ENCODE measurements at places on chromosomes 12 and 14. TPM values are rescaled to one million over a fixed set of nuclear protein-coding genes. Genes with fewer than 3 reads are reported as not detected.

GRCh38 chr14:91015435-91015834, 45.0 kb downstream of the RPS6KA5 start:
- DNase-seq = no peak

DNA sequence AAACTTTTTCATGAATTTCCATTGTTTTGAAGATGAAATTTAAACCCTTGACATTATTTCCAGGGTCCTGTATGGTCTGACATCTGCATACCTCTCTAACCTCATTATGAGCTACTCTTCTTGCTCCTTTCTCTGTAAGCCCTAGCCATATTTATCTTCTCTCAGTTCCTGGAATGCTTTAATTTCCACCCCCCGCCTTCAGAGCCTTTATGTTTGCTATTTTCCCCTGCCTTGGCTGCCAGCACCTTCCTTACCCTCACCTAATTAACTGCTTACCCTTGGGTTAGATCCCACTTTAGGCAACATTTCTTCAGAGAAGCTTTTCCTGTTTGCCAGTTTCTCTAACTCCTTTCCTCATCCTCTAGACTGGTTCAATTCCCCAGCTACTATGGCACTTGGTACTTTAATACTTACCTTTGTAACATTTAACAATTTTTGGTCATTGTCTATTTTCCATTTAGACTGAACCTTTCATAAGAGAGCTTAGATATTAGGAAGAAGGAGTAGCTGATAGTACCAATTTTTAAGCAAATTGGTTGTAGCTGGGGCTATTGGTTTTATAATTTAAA, 6.0 kb downstream of the STYX start:
- no peak for DNase-seq

DNA sequence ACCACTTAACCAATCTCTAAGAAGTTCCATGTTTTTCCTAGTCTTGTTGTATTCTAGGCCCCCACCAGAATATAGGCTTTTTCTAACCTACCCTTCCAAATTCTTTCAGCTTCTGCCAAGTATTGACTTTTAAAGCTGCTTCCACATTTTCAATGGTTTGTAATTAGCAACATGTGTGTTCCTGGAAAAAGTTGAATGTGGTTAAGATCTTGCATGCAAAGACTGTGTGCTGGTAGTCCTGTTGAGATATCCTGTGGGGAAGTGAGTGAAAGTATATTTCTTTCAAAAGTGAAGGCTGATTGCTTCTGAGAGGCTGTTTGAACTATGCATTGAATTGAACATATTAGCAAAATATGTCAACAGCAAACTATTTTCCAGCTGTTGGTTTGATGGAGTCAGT, 646 bp upstream of the OR6C4 start:
- DNase-seq = no peak

C12orf50 gene
- polyA plus RNA-seq = 0.30 TPM

DNA sequence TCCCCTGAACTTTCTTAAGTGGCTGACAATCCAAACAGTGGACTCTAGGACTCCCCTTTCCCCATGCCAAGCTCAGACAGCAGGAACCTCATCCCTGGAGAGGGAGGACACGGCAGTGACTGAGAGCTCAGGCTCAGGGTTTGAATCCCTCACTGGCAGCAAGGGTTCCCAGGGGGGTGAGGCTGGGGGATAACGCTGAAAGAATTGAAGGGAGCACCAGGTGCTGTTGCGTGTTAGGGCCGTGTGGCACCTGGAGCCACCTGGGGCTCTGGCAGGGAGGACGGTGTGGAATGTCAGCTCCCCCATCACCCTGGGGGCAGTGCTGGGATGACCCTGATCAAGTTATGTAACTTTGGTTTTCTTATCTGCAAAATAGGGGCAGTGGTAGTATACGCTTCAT, 40.1 kb downstream of the ANO2 start:
- DNase-seq = no peak

GRCh38 chr12:131436922-131437705, 273.8 kb upstream of the SFSWAP start:
- DNase-seq = no peak

DNA sequence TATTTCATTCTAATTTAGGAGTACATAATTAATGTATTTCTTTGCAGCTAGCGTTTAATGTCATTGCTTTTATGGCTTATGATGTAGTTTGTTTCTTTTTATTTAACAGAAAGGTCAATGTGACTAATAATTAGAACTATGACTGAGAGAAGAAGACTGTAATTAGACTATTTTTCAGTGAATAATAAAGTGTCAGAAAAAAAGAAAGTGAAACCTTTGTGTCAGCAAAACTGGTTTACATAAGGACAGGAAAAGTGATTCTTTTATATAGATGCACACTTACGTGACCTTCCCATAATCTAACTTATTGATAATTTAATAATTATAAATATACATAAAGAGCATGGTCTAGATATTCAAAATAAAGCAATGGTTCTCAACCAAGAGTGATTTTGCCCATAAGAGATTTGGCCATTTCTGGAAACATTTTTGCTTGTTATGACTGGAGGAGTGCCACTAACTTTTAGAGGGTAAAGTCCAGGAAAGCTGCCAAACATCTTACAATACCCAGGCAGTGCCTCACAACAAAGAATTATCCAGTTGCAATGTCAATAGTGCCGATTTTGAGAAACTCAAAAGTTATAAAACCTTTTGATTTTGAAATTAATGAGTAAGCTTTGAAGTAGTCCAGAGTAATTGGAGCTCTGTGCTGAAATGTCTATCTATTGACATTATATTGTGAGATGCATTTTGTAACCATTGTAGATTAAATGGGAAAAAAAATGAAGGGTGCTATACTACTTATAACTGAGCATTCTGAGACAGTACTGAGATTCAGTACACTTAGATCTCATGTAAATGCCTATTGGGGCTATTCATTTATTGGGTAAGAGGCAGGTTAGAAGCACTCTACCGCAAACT, 227.1 kb downstream of the C12orf50 start:
- no peak for DNase-seq

CLBA1 gene
- polyA plus RNA-seq = 30.3 TPM

DNA sequence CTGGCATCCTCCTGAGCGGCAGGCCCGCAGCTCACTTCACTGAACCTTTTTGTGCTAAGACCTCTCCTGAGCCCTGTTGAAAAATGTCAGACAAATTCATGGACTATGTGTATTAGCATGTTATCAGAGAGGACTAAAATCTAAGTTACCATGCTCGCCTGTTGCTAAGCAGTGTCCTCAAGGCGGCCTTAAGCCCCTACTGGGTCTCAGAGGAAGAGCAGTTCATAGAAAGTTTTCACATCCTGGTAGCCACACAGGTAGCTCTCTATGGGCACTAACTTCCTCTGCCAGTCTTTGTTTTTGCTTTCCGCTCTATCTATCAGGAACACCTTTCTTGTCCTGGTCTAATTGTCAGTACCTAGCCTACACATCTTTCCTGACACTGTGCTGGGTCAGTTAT, 306.6 kb upstream of the MIS18BP1 start:
- DNase-seq = no peak

SLC15A5 gene
- polyA plus RNA-seq = not detected

DNA sequence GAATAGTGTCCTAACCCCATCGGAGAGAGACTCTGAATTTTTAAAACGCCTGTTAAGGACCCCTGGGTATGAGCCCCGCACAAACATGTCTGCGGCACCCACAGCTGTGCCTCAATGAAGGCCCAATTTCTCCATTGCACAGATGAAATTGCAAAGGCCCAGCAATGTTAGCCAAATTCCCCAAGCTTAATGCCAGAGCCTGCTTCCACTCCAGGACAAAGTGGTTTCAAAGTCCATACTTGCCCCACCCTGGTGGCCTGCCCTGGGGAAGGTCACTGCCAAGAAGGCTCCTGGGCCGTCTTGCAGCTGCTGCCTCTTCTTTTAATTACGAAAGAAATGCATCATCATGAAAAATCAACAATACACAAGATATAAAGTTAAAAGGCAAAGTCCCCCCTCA, 1179.7 kb downstream of the VRK1 start:
- DNase-seq = no peak

LBHD2 gene
- polyA plus RNA-seq = not detected

DNA sequence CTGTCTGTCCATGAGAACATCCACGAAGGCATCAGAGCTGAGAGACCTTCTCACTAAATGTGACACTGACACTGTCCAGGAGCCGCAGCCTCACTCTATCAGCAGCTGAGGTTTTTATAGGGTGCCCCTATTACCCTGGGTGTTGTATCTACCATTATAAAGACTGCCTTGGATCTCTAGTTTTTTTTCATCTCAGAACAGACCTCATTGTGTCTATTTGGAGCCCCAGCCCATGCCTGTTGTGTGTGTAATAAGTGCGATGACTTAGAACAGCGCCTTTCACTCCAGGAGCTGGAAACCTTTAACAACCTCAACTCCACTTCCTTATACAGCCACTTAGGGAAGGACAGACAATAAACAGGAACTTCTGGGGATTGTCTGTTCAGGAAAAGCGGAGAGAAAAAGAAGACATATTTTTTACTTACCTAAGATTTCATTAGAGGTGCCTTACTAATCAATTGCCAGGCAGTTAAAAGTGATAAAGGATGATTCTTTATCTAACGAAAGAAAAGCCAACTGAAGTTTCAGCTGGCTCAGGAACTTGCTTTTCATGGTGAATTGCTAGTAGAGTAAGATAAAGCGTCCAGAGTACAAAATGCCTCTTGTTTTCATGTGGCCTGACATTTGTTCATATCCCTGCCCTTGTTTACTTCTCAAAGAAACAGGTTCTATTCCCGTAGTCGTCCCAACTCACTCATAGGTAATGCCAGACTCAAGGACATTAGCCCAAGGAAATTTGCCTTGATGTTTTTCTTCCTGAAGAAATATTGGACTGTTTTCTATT, 420.6 kb downstream of the RAD51B start:
- no peak for DNase-seq

DNA sequence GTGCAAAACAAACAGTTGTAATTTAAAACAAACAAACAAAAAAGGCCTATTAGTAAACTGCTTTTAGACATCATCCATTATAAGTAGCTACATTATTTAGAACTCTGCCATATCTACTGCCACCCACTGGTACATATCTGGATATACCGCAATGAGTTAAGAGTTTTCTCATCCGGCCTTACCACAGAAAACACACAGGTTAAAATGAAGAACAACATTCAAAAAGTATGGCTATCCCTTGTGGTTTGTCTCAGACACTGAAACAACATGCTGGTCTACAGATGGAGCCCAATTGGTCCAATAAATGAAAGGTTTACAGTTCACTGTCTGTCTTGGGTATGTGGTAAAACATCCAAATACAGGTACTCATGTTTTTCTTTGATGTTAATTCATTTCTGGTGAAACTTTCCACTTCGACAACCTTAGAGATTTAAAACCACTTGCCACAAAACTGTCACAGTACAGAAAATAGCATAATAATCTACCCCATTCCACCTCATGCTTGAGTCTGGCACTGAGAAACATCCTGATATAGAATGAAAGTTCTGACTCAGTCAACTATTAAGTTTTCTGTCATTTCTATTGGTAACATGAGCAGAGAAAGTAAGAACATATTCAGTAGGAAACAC, 354.3 kb downstream of the CEP128 start:
- no peak for DNase-seq

DNA sequence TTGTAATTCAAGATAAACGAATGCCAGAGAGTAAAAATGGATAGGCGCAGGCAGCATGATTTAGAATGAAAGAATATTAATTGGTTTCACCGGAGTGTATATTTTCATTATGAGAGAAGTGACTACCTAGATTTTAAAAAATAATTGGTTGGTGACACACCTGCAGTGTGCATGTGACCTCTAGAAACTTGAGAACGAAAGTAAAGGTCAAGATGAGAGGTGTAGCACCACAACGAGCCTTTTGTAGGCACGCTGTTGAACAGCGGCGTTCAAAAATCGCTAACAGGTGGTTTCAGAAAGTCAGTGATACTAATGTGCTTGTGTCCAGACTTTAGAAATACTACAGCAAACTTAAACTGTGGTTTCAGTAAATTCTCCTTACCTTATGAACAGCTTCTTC, 123.8 kb downstream of the NPAS3 start:
- DNase-seq = no peak

DNA sequence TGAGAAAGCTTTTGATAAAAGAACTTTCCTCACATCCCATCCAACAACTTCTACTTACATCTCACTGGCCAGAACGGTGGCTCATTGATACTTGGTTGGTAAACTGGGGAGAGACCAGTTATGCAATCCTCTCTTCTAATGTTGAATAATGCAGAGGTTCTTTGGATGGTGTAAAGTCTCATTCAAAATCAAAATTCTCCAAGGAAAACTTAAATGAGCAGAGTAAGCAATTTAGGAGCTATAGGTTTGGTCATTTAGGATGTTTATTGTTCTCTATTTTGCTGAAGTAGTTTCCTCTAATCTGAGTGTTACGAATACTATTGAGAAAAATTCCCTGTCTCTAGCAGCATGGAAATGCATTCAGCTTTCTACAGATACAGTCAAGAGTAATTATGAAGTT, 26.5 kb upstream of the STK38L start:
- DNase-seq = no peak

GRCh38 chr14:101119830-101120571, 216.5 kb upstream of the RTL1 start:
- DNase-seq = no peak

DNA sequence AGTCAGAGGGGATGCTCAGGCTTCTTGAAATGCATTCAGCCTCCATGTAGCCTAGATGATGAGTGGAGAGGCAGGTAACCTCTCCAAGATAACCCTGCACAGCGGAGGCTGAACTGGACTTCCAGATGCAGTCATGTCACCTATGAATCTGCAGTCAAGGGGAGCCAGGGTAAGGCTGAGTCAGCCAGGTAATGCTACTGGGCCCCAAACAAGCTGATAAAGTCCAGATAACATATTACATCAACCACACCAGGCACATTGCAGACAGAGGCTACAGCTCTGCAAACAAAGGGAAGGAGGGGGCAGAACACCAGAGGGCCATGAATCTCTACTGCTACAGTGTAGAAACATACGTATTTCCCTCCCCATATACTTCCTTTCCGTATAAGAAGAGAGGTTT, 14.0 kb downstream of the RNASE9 start:
- no peak for DNase-seq

GRCh38 chr12:102956738-102957327, 641 bp upstream of the ASCL1 start:
- DNase-seq = no peak

NUAK1 gene
- 18.2 TPM for polyA plus RNA-seq

JPH4 gene
- 12.5 TPM for polyA plus RNA-seq

ADAMTS20 gene
- polyA plus RNA-seq = 0.73 TPM

DNA sequence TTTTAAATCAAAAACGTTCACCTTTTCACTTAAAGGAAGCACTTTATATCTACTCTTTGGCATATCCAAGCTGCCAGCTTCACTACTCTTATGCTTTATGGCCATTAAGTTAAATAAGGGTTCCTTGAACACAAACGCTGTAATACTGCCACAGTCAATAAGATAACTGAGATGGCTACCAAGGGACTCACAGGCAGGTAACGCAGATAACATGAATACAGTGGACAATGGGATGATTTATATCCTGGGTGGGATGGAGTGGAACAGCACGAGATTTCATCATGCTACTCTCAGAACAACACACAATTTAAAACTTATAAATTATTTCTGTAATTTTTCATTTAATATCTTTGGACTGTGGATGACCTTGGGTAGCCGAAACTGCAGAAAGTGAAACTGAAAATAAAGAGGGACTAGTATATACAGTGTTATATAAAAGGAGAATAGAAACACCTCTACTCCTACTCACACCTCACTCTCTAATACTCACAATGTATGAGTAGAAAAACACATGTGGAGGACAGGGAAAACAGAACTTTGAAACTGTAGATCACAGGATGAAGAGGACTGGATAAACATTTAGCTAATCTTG, 367.3 kb downstream of the C12orf50 start:
- DNase-seq = no peak

GRCh38 chr12:57604992-57605810, 577 bp downstream of the DTX3 start:
- DNase-seq = no peak

GRCh38 chr12:5022465-5023061, 21.1 kb upstream of the KCNA5 start:
- DNase-seq = no peak

Data from left renal pelvis (tissue), 4 donors.